Activated CD4-positive, alpha-beta memory T cell treated with anti-CD3 and anti-CD28 coated beads, Interleukin-2, amount 10 ng/mL, durations not matched to agents 7 days and 5 days (primary cell): ENCODE measurements at places on chromosomes 2 and 18. TPM values are rescaled to one million over a fixed set of nuclear protein-coding genes. Genes with fewer than 3 reads are reported as not detected.

PLA2R1 gene
- total RNA-seq: not detected

RIT2 gene
- not detected for total RNA-seq

CNGA3 gene
- not detected for total RNA-seq

SLC5A7 gene
- total RNA-seq: not detected

ZNF532 gene
- total RNA-seq: 4.2 TPM

- no peak for DNase-seq
These were observed 64.2 kb downstream of the PSMG2 start for GRCh38 chr18:12766986-12767433.

GRCh38 chr2:46493971-46494250, 14.5 kb downstream of the TMEM247 start:
- DNase-seq: no peak

- DNase-seq: no peak
These were observed 134.5 kb downstream of the NAPG start for GRCh38 chr18:10660179-10660884.

DNA sequence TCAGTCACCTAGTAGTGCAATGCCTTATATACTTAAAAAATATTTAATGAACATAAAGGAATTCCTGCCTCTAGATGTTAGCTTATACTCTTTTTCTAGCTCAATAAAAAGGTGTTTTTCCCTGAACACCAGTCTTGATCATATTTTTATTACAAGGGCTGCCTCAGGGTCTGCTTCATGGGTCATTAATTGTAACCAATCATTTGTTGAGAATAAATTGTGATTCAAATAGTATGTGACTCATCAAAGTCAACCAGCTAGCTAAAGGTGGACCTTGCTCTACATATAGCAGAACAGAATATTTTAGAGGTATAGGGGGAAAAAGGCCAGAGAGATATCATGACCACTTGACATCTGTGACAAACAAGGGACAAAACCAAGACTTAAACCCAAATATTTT, 114.0 kb downstream of the PIK3C3 start:
- no peak for DNase-seq

GRCh38 chr2:119068154-119068725, 90.3 kb downstream of the C1QL2 start:
- DNase-seq: no peak
